ENCODE measurements at places on chromosomes 12 and 14. TPM values are rescaled to one million over a fixed set of nuclear protein-coding genes. Genes with fewer than 3 reads are reported as not detected.

CCDC177 gene
- not detected for total RNA-seq

GRCh38 chr12:6072302-6072752 is 52.1 kb downstream of the VWF start:
- H3K4me1 ChIP-seq = peaks cover 35% of the 10 kb centered on the region
- H3K4me3 ChIP-seq = no peak overlapping the region
- no peak overlapping the region for H3K27ac ChIP-seq
- H3K36me3 ChIP-seq = no peaks in the 10 kb centered on the region
- H3K27me3 ChIP-seq = peaks cover 26% of the 10 kb centered on the region
- DNase-seq = no peak

DLK1 gene
- not detected for total RNA-seq

DNA sequence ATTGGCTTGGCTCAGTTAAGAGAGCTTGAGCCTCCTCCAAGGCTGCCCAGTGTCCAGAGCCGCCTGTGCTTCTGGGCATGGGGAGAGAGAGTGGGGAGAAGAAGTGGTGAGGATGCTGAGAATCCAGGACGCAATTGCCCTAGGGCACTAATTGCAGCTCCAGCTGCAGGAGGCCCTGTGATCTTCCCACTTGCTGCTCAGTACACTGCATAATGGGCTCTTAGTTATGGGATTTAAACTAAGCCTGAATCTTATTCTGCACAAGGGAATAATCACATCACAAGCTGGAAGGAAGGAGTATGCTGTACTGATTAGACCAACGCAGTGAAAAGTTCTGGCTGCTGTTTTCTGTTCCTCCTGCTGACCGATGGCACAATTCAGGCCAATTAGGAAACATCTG is 101.0 kb upstream of the PRMT8 start:
- H3K27me3 ChIP-seq = peaks cover 3% of the 10 kb centered on the region
- no peaks in the 10 kb centered on the region for H3K36me3 ChIP-seq
- no peaks in the 10 kb centered on the region for H3K4me1 ChIP-seq
- no peak for DNase-seq
- no peak overlapping the region for H3K27ac ChIP-seq
- H3K4me3 ChIP-seq = no peak overlapping the region

- DNase-seq = peak; percentile 39
- peaks cover 69% of the 10 kb centered on the region for H3K4me1 ChIP-seq
- no peaks in the 10 kb centered on the region for H3K27me3 ChIP-seq
- peak overlapping the region; percentile 89 for H3K27ac ChIP-seq
Measured at GRCh38 chr14:24437020-24437735, 5.4 kb downstream of the SDR39U1 start.

Data from activated CD4-positive, alpha-beta T cell treated with anti-CD3 and anti-CD28 coated beads, Interleukin-2, amount 10 ng/mL, durations not matched to agents 7 days and 5 days (primary cell).